Suprapubic skin (tissue), 4 donors: ENCODE measurements at places on chromosomes 16 and 17. TPM values are rescaled to one million over a fixed set of nuclear protein-coding genes. Genes with fewer than 3 reads are reported as not detected.

Gene C17orf113
- 2.1 TPM for total RNA-seq

Gene OTOP3
- 0.65 TPM for total RNA-seq

Gene C16orf95
- not detected for total RNA-seq

Gene PTX4
- not detected for total RNA-seq

Gene KRT31
- 38.5 TPM for total RNA-seq

Gene ITGAL
- 0.70 TPM for total RNA-seq

Gene PSME3IP1
- 47.1 TPM for total RNA-seq

DNA sequence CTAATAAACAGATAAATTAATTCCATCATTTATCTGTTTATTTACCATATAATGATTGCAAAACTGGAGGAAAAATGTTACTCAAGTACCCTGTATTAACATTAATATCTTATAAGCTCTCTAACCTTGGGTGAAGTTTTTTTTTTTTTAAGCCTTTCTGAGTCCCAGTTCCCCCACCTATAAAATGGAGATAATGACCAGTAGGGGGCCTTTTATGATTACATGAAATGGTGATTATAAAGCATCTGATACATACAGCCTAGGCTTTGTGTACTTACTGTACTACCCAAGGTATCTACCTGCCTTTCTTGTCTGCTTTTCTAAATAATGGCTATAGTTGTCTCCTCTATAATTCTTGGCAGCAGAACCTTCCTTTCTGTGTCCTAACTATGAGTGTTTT, 22.6 kb downstream of the LRRC36 start:
- no peak for DNase-seq

DNA sequence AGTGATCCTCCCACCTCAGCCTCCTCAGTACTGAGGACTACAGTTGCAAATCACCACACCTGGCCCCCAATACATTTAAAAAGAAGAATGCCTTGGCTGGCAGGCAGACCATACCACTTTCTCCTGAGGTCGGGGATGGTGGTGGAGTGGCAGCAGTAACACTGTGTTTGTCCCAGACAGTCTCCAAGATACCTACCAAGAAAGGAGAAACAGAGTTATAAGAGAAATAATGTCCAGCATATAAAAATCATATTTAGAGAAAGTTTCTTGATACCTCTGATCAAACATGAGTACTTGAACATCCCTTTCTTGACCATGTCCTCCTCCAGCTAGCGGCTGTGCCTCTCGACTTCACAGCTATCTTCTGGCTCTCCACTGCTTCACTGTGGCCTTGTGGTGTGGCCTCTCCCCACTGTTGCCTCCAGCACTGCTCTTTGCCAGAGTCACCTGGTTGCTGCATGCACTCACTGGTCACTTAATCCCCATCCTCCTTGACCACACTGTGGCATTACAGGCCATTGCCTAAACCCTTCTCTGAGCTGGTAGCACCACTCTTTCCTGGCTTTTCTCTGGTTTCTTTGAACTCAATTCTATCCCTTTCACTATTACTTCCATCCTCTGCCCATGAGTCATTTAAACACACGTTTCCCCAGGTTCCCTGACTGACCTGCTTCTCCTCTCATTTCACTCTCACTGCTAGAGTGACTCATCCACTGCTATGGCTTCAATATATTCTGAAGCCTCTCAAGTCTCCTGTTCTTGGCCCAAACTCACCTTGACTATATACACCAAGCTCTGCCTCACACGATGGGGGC, 45.2 kb downstream of the XPO6 start:
- no peak for DNase-seq

- no peak for DNase-seq
Observed at GRCh38 chr16:80283466-80284392, 257.1 kb upstream of the DYNLRB2 start.

DNA sequence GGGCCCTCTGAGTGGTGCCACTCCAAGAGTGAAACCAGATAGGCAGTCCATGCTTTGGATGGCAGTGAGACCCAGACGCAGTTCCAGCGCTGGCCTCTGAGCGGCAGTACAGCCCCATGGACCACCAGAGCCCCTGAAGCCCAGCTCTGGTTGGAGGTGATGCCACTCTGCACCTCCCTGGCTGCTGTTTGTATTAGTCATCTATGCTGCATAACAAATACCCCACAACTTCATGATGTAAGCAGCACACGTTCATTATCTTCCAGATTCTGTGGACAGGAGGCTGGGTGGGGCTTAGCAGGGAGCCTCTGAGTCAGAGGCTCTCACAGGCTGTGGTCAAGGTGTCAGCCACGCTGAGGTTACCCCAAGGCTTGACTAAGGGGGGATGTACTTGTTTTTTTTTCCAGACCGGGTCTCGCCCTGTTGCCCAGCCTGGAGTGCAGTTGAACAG, 5.1 kb upstream of the NME4 start:
- no peak for DNase-seq

GRCh38 chr17:60102632-60103096, 23.9 kb upstream of the HEATR6 start:
- no peak for DNase-seq

GRCh38 chr16:65751622-65752521, 614.6 kb upstream of the CDH5 start:
- DNase-seq, result no peak

DNA sequence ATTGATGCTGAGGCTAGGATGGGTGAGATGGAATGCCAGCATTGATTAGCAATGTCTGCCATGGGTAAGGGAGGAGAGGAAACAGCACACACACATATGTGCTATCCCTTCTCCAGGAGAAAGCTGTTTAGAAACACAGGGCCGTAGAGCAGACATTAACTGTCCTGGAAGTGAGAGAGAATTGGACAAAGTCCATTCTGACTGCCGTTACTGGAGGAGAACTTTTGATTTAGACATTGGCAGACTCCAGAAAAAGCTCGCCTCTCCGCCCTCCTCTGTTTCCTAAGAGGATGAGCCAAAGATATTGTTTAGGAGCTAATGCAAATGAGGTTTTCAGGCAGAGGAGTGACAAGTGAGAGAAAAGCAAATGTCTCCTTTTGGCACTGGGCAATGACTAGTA, 237.0 kb downstream of the HAPSTR1 start:
- DNase-seq, result no peak

- DNase-seq, result no peak
Observed at GRCh38 chr17:8494506-8495111, 58.9 kb downstream of the NDEL1 start.
